ENCODE measurements at places on chromosomes 16 and 17.

DNA sequence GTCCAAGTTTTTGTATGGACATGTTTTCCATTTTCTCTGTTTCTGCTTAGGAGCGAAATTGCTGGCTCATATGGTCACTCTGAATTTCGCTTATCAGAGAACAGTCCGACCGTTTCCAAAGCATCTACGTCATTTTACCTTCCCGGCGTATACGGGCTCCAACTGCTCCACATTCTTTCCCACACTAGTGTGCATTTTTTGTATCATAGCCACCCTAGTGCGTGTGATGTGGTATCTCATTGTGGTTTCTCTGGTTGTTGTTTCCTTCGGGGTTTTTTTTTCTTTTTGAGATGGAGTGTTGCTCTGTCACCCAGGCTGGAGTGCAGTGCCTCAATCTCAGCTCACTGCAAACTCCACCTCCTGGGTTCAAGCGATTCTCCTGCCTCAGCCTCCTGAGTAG, 31.0 kb upstream of the BHLHA9 start:
- DNase-seq: no peak

GRCh38 chr17:78864117-78864516, 23.5 kb upstream of the USP36 start:
- no peak for DNase-seq

DNA sequence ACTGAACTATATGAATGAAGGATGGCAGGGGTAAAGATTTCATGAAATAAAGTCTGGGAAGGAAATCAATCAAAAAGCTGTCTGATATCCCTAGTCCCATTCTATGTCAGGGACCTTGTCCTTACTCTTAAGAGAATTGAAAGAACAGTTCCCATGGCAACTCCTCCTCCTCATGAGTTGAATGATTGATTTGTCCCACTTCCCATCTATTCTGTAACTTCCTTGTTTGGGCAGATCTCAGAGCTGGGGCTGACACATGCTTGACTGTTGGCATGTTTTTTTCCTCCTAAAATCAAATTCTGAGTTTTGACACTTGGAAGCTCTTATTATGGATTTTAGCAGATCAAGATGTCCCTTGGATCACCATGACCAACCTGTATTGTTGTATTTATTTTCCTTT, 1138.6 kb upstream of the CDH8 start:
- DNase-seq: no peak

DNA sequence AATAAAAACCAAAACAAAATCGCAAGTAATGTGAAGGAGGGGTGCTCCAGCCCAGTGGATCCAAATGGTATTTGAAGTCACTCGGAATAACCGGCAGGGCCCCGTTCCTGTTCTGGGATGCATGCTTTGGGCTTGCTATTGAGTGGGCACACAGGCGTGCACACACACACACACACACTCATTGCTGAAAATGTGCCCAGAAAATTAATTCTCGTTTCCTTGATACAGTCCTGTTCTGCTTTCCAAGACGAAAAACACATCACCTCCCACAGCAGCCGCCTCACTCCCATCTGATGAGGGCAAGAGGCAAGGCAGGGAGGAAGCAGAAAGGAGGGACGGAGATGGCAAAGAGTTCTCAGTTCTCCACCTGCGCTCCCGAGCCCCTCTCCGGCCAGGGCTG, 62.2 kb upstream of the SDK2 start:
- DNase-seq: no peak

DNA sequence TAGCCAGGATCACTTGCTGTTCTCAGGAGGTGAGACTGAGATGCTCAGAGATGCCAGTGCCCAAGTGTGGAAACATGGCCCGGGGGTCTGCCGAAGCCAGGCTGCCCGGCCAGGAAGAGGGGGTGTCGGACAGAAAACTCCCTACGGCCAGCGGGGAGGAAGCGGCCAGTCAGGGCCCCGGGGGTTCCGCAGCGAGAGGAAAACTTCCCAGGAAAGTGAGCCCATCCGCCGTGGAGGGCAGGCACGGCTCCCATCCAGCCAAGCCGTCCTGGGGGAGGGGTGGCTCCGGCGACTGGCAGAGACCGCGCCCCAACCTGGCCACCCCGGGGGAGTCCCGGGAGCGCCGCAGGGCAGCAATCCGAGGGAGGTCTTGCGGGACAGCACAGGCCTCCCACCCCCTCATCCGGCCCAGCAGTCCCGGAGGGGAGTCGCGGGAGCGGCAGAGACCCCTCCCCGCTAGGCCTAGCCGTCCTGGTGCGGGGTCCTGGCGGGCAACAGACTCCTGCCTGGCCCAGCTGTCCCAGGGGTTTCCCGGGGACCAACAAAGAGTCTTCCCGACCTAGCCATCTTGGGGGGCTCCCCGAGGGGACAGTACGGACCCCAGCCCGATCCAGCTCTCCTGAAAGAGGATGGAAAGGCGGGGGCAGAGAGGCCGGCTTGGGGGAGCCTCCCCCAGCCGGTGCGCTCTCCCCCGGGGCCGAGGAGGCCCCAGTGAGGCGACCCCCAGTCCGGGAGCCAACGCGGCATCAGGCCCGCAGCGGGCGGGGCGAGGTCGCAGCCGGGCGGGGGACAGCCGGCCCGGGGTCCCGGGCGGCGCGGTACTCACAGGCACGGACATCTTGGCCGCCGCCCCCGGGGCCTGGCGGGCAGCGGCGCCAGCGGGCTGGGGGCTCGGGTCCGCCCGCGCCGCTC, 13.8 kb upstream of the BCAR1 start:
- no peak for DNase-seq

- no peak for DNase-seq
These were observed 1.8 kb downstream of the SPECC1 start for GRCh38 chr17:20010936-20011335.

DNA sequence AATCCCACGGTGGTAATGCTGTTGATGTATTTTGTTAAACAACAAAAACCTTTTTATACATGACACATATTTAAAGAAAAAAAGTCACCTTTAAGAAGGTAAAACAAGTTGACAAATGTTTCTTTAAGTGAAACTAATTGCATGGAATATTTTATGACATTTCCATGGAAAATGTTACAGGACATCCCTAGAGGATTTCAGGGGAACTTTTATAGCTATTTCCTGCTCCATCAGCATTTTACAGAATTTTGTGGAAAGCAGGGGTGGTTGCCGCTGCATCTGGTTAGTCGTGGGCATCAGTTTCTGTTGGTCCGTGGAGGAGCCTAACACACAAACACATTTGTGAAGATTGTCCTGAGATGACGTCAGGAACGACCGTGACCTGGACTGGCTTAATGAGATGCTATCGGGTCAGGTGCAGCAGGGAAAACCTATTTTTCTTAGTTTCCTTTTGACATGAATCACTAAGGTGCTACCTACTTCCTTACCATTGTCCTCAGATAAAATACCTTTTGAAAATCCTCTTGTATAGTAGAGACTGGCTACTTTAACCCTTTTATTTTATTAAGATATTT, 305.1 kb downstream of the MAP2K6 start:
- DNase-seq: no peak

DNA sequence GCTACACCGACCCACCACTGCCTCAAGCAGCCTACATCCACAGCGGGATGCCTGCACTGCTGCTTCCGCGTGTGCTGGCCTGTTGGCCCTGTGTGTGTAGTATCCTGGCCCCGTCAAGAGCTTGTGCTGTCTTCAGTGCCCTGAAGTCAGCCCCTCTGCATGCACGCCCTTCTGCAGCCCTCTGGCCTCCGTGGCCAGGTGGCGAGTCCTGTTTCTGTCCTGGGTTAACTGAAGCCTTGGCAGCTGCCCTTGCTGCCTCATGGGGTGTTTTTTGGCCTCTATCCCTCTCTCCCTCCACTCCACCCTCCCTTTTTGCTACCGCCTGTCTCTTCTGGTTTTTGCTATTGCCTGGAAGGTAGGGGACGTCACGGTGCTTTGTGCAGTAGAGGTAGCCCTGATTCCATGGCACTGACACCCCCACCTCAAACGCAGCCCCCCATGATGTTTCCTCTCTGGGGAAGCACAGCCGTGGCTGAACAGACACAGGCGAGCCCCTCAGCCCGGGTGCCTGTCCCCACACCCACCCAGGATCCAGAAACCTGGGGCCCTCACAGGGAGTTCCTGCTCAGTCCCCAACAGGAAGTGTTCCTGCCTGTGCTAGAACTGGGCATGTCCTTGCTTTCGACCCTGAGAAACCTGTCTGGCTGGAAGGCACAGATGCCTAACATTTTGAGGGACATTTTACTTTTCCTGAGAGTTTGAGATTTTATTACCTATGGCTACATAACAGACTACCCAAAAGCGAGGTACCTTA, 18.8 kb upstream of the AMZ2 start:
- no peak for DNase-seq

DNA sequence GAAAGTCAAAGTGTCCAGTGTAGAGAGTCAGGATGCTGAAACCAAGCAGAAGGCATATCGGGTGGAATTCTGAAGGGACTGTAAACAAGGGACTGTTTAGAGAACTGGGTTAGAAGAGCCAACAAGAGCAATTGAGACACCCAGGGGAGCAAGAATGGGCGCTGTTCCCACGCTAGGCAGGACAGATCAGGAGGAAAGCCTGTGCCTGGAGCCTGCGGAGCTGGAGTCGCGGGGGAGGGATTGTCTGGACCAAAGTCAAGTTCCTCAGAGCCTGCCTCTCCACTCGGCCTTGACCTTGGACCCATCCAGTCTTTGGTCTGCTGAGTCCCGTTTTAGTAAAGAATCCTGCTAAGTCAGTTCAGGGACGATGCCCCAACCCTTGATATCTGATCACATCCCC, 14.7 kb upstream of the KLHL36 start:
- DNase-seq: no peak

DNA sequence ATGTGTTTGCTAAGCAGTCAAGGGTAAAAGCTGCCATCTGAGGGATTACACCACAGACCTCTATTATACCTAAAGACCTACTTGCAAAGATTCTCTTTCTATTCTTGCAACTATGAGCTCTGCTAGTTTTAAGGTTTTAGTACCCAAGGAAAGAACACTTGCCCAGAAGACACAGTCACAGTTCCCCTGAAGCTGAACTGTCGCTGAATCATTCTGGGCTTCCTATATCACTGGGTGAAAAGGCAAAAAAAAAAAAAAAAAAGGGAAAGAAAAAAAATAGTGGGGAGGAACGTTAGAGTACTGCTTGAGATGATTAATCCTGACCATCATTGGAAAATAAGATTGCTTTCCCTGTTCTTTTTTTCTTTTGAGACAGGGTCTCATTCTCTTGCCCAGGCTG, 37.9 kb downstream of the LYRM1 start:
- DNase-seq: no peak

- DNase-seq: peak; percentile 35
These were observed at the start of gene DNAJC7 for GRCh38 chr17:42016941-42017865. Gene DNAJC7, minus strand, starts transcription at chr17:42017439. Its CDS starts 23 bp downstream, at chr17:42017416.

- no peak for DNase-seq
These were observed 654.0 kb downstream of the MAF start for GRCh38 chr16:78946556-78946955.

DNA sequence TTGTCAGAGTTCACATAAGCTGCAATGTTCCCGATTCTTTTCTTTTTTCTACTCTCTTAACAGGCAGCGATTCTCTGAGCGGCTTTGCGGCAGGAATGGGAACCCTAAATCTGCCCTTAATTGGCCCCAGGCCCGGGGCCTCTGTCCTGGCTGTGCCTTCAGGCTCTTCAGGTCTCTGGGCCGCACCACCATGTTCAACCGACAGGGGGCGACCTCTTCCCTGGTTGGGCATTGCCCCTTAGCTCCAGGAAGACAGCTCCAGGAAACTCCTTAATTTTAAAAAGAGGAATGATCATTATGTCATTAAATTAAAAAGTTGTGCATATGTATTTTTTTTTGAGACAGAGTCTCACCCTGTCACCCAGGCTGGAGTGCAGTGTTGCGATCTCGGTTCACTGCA, 20.3 kb downstream of the CACNG5 start:
- no peak for DNase-seq

DNA sequence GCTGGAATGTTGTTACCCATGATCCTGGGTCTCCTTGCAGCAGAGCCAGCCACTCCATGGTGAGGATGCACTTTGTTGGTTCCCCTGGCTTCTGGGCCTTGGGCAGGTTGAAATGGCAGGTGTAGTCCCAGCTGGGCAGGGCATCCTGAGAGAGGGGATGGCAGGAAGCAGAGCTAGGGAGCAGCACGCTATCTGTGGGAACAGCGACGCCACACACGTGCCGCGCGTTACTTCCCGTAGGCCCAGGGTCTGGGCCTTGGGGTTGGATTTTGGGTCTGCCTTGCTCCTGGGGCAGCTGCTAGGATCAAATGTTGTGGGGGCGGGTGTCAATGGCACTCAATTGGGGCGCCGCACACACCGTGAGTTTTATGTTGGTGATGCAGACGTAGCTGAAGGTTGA, 368.0 kb downstream of the CPPED1 start:
- no peak for DNase-seq

GRCh38 chr17:30340801-30341356, 7.0 kb upstream of the TMIGD1 start:
- DNase-seq: no peak

- no peak for DNase-seq
These were observed 44.5 kb downstream of the AATF start for GRCh38 chr17:36993227-36993626.

GRCh38 chr16:85395207-85395912, 217.8 kb upstream of the GSE1 start:
- no peak for DNase-seq

- no peak for DNase-seq
These were observed 67.4 kb downstream of the SLC39A11 start for GRCh38 chr17:73025041-73025560.

- no peak for DNase-seq
These were observed 23.6 kb upstream of the NLRP1 start for GRCh38 chr17:5607946-5608345.

GRCh38 chr16:19559242-19559910, 3.9 kb downstream of the VPS35L start:
- peak; percentile 32 for DNase-seq

DNA sequence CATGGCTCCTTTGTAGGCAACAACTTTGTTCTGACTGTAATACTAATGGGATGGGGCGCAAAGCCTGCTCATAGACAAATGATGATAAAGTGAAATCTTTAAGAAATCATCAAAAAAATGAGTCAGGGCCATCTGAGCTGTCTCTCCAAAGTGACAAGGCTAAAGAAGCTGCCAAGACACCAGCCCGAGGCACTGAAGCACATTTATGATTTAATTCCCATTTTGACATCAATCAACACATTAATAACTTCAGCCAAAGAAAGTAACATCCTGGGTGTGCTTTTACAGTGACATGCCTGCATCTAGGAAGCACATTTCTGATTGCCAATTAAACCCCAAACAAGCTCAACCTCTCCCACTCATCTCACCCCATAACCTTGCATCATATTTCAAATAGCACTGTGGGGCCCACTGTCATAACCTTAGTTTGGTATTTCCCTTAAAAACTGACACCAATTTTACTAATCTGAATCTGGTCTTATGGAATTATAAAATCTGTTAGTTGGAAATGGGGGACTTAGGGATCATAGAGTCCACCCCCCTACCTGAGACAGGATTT, 676.6 kb downstream of the TOX3 start:
- no peak for DNase-seq

DNA sequence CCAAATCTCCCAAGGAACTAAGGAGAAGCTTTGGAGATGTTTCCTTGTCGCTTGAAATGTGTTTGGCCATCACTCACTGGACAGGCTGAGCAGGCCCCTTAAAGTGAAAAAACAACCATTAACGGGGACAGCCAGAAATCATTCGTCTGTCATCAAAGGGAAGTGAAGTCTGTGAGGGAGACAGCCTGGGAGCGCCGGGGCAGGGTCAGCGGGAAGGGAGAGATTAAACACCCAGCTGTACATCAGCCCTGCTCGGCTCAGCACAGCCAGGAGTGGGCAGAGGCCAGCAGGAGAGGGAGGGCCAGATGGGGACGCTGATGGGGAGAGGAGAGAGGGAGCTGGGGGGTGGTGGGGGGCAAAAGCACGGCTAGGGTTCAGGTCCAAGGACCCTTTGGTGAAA, 105.1 kb downstream of the SDK2 start:
- no peak for DNase-seq

All from Panc1 (cell line).